ENCODE measurements at places on chromosomes 6 and 20.

GRCh38 chr20:38873050-38873581 is 53.1 kb upstream of the FAM83D start:
- peak; percentile 93 for DNase-seq

GRCh38 chr6:87287251-87287650 is 35.1 kb upstream of the SMIM8 start:
- DNase-seq: no peak

DNA sequence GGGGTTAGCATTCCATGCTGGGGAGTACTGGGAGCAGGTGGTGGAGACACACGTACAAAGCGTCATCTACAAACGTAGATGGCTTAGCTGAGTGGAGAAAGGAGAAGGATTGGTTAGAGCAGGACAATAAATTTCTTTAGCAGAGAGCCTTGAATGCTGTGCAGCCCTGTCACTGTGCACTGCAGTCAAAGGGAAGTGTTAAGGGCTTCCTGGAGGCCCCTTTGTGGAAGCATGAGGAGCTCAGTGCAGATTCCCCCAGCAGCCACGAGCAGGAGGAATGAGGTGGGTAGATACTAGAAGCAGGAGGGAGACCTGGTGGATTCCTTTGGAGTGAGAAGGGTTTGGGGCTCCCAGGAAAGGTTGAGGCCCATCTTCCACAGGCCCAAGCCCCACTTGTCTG is 6.1 kb upstream of the TREML4 start:
- no peak for DNase-seq

DNA sequence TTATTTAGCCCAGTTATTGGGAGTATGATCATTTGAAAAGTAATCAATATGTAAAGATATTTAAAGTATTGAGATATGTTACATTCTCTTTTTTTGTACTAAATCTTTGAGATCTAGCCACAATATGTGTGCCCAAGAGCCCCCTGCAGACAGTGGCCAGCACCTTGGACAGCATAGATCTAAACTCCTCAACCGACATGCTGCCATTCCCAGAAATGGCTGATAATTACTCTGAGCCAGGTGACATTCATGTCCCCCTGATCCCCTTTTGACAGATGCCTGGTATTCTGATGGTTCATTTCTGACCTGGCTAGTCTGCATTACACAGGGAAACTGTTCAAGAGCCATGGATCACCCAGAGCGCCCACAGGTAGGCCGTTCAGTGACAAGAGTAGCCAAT is 177.1 kb downstream of the ZDHHC14 start:
- DNase-seq: no peak

DNA sequence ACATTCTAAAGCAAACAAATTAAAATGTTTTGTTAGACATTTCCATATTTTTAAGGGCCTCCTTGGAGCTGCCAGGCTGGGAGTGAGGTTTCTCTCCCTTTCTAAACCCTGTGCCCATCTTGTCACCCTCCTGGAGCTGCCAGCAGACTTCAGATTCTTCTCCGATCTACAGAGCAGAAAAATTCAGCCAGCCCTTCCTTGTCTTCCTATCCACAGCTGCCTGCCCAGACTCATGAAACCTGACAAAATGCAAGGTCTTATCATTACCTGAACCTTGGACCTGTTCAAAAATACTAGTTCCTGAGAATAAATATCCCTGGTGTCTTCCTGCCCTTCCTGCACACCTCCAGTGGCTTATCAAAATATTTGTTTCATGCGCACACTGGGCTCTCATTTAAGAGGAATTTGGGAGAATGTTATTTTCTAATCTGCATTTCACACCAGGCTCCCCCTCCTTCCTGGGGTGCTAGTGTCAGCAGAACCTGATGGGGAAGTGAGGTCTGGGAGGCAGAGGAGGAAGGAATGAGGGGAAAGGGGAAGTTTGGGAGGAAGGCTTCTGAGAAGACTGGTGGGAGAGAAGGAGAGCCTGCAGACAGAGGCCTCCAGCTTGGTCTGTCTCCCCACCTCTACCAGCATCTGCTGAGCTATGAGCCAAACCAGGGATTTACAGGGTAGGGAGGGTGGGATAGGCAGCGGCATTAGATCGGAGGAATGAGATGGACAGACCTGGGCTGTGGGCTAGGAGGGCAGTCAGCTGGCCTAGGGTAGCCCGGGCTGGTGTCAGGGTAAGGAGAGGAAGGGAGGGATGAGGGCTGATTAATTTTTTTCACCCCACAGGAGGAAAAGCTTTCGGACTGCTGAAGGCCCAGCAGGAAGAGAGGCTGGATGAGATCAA is at the start of gene AIF1:
Gene AIF1 (plus strand): TSS at position 551 of the 895 bp plus-strand sequence. CDS start 96 bp downstream, at position 647.
- DNase-seq: no peak

GRCh38 chr6:134642279-134642678 is 307.6 kb downstream of the ALDH8A1 start:
- DNase-seq: no peak

- no peak for DNase-seq
These were observed 150.0 kb upstream of the SPACA1 start for GRCh38 chr6:87897663-87898062.

DNA sequence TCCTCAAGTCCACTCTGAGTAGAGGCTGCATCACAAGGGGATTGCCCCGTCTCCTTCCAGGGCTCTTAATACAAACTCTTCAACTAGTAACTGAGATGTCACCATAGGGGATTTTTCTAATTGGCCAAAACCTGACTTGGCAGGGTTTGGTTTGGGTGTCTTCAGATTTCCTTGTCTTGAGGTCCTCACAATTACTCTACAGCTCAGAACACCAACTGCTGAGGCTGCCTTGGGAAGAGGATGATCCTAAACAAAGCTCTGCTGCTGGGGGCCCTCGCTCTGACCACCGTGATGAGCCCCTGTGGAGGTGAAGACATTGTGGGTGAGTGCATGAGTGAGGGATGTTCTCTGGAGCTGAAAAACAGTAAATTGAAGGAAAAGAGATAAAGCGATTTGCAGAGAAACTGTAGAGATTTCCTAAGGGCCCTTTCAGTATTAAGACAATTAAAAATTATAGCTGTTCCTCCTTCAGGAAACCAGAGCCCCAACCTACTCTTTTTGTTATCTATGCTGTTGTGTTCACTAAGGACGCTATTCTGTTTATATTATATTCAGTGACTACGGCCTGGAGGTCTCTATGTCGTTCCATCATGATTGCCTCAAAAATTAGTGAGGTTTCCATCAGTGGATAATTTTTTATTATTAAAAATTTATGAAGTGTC is at the start of gene HLA-DQA1:
Gene HLA-DQA1 (plus strand): TSS at position 188 of the 662 bp plus-strand sequence. CDS start 53 bp downstream, at position 241.
- peak; percentile 56 for DNase-seq

DNA sequence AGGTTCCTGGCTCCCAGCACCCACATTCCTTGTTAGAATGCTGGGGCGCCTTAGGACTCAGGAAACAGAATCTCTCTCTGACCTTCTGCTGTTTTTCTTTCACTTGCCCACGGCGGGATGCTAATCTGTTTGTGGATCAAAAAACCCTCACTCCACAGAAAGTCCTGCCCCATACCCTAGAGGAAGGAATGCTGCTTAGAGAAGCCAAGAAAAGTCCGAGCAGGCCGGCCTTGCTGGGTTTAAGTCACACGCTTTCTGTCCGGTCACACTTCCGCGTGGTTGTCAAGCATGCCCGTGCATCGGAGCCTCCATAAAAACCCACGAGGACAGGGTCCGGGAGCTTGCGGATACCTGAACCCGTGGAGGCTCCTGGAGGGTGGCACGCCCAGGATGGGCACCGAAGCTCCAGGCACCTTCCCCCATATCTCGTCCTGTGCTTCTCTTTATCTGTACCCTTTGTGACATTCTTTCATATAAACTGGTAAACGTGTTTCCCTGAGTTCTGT is 223.1 kb downstream of the NRN1 start:
- DNase-seq: no peak

DNA sequence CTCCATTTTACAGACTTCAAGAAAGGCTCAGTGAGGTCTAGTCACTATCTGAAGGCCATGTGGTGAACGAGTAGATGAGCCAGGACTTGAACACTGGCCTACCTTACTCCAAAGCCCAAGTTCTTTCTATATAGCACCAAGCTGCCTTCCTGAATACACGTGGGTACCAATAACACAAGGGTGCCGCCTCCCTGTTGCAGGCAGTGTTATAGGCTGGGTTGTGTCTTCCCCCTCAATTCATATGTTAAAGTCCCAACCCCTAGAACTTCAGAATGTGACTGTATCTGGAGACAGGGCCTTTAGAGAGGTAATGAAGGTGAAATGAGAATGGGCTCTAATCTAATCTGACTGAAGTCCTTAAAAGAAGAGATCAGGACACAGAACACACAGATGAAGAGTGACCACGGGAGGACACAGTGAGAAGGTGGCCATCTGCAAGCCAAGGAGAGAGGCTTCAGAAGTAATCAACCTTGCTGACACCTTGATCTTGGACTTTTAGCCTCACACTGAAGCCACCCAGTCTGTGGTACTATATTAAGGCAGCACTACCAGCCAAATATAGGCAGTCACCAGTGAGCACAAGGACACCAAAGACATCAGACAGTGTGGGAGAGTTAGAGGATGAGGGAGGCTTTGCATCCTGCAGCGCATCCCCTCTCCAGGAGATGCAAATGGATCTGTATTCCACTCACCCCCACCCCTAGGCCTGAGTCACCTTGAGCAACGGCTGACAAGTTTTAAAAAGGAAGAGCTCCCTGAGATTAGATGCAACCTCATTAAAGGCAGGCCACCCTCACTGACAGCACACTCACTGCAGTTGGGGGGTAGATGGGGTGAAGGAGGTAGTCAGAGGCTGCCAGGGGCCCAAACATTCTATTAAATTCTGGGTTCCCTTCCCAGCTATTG is 40.9 kb upstream of the LYRM2 start:
- DNase-seq: no peak

DNA sequence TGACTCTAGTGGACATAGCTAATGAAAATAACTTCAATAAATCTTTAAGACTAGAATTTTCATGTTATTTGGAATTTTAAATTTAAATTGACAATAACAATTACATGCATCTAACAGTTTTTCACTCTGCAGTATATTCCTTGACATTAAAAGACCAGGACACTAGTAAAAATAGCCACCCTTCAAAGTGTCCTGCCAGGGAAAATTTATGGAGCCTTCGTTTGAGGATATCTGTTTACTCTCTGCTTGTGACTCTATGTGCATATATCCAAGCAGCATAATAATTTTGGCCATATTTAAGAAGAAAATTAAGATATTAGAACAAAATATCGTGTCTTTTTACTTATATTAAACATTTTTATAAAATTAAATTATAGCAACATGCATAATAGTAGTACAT is 58.8 kb upstream of the NKAIN2 start:
- DNase-seq: no peak

- no peak for DNase-seq
These were observed 3.2 kb downstream of the TFB1M start for GRCh38 chr6:155311086-155311485.

GRCh38 chr6:160277546-160277945 is 18.9 kb upstream of the SLC22A2 start:
- DNase-seq: no peak

GRCh38 chr20:59999502-59999901 is 41.3 kb downstream of the CDH26 start:
- DNase-seq: no peak

DNA sequence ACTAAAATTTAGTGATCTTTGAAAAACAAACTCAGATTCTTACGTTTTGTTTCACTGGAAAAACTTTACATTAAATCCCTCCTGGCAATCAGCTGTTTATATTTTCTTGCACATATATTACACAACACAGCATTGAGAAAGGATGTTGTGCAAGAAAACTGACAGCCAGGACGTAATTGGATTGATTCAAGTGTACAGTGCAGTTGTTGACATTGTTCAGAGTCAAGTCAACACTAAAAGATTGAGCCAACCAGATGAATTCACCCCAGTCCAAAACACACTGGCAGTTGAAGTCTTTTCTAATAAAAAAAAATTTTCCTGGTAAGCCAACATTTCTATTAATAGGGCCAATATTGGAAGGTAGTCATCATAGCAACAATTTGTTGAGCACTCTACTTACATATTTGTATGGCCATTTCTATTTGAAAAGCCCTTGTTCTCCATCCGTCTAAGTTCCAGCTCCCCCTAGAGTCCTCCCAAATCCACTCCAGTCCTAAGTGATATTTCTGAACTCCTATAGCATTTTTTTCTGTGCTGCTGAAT is 20.9 kb upstream of the VNN1 start:
- no peak for DNase-seq

DNA sequence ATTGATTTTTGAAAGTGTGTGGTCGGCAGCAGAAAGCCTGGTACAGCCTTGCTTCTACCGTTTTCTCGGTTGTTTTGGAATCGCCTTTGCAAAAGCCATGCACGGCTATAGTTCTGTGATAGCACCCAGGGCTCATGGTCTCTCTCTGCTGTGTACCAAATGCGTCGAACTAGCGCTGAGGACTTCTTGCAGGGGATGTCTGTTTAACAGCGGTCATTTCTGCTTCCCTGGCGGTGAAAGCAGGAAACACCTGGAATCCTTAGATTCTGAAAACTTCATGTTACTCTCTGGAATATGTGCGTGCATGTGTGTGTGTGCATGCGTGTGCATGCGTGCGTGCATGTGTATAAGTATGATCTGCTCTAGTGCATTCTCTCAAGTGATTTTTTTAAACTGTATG is 26.1 kb upstream of the GCNT2 start:
- DNase-seq: no peak

DNA sequence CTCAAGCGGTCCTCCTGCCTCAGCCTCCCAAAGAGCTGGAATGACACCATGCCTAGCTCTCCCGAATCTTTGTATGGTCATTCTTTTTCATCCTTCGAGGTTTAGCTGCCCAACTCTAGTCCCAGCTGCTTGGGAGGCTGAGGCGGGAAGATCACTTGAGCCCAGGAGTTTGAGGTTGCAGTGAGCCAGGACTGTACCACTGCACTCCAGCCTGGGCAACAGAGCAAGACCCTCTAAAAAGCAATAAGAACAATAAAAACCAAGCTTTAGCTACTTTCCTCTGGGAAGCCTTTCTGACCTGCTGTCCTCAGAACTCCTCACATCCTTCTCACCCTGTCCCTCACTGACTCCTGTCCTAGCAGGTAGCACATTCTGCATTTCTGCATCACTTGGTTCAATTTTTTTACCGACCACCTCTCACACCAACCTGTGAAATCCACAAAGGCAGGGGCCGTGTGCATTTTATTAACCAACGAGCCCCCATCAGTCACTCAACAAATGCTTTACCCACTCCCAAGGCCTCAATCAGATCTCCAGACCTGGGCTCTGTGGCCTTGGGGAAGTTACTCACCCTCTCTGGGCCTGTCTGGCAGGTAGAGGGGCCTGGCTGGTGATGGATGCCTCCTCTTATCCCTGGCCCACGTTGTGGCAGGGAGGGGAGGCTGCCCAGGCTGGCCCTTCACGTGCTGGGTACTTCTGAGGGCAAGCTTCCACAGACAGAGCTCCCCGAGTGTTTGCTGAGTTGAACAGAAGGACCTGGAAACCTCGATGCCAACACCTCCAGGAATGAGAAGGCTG is 14.7 kb upstream of the SRC start:
- DNase-seq: no peak
